ENCODE measurements at places on chromosomes 6 and 20.

DNA sequence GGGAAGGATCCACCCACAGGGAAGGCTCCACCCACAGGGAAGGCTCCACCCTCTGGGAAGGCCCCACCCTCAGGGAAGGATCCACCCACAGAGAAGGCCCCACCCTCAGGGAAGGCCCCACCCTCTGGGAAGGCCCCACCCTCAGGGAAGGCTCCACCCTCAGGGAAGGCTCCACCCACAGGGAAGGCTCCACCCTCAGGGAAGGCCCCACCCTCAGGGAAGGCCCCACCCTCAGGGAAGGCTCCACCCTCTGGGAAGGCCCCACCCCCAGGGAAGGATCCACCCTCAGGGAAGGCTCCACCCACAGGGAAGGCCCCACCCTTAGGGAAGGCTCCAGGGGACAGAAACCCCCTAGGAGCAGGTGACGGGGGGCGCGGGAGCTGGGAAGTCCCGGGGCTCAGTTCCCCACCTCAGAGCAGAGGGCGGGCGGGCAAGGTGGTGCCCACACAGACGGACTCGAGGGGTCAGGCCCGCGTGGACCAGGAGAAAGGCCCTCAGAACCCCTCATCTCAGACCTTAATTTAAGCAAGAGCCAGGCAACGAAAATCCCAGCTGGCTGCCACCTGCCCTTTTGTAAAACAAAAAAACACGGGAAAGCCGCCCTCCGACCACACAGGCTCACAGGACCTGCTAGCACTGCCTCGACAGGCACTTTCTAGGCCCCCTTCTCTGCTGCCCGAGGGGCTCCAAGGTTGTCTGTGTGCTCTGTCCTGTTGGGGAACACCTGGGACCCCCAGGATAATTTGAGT is 39.7 kb downstream of the KCNQ2 start:
- DNase-seq: no peak

DNA sequence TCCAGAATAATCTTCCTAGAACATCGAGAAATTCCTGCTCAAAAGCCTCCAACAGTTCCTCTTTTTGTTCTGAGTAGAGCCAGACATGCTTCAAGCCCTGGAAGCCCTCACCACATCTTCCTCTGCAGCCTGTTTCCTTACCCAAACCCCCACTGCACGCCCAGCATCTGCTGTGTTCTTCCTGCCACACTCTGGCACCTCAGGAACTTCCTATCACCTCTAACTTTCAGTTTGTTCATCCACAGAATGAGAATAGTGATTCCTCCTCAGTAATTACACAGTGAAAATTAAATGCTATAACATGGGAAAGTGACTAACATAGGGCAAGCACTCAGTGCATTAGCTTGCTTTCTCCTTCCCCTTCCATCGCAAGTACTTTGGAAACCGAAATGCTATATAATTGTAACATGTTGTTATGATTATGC is 26.3 kb downstream of the C6orf89 start:
- no peak for DNase-seq

DNA sequence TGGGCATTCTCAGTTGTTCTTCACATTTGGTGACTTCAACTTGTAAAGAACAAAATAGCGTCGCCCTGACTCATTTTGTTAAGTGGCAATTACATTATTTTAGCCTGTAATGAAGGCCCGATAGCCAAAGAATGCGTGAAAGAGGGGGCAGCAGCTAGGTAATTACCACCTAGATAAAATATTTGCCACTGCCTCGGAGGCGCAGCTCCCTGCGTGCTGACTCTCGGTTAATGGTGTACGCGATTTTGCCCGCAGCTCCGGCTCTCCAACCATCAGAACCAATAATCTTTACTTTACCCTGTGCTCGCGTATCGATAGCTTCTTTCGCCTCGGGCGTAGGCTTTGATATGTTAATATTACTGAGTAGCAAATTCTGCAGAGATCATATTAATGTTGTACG is 8.7 kb downstream of the TFAP2D start:
- no peak for DNase-seq

- no peak for DNase-seq
Observed at GRCh38 chr20:45346291-45346718, 1.9 kb downstream of the SDC4 start.

GRCh38 chr6:79922018-79922417 is 25.3 kb downstream of the ELOVL4 start:
- no peak for DNase-seq

DNA sequence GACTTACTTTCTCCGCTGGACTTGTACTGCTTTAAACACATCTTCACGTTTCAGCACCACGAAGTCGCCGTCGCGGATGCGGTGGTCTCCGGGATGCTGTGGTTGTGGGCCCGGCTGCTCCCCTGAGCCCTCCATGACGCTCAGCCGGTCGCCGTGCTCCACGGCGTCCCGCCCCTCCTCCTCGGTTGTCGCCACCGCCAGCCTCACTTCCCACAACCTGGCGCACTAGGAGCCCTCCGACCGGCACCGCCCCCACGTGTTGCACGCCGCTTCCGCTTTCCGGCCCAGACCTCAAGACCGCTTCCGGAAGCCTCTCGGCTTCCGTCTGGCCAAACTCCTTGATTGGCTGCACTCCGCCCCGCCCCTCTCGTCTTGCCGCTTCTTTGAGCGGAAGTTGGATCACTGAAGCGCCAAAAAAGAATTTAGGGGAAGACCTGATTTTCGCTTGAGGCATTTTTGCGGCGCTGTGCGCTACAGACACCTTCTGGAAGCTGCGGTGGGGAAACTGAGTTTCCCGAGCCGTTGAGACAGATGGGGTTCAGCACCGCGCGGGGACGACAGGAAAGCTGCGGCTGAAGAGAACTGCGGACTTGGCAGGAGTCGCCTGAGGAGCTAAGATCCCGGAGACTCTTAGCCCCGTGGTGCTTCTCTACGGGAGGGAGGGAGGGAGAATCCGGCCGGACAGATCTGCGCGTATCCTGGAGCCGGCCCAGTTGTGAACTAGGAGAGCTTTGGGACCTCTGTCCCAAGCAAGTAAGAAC is at the start of the genes MCM8 and TRMT6:
Gene MCM8 (plus strand): TSS at position 382 of the 761 bp plus-strand sequence. CDS start 1,364 bp downstream, outside the sequence.
Gene TRMT6 (minus strand): TSS at position 263 of the 761 bp plus-strand sequence. CDS start 128 bp downstream, at position 135.
- peak; percentile 72 for DNase-seq

- DNase-seq: no peak
Observed at GRCh38 chr6:28368522-28368921, 18.8 kb downstream of the ZKSCAN3 start.

- no peak for DNase-seq
Observed at GRCh38 chr6:138377844-138378243, at the start of gene SMIM28. TSS of gene SMIM28 (plus strand) at chr6:138377905. CDS start at chr6:138378073, 168 bp downstream.

- no peak for DNase-seq
Observed at GRCh38 chr6:2477250-2477649, 231.8 kb upstream of the GMDS start.

DNA sequence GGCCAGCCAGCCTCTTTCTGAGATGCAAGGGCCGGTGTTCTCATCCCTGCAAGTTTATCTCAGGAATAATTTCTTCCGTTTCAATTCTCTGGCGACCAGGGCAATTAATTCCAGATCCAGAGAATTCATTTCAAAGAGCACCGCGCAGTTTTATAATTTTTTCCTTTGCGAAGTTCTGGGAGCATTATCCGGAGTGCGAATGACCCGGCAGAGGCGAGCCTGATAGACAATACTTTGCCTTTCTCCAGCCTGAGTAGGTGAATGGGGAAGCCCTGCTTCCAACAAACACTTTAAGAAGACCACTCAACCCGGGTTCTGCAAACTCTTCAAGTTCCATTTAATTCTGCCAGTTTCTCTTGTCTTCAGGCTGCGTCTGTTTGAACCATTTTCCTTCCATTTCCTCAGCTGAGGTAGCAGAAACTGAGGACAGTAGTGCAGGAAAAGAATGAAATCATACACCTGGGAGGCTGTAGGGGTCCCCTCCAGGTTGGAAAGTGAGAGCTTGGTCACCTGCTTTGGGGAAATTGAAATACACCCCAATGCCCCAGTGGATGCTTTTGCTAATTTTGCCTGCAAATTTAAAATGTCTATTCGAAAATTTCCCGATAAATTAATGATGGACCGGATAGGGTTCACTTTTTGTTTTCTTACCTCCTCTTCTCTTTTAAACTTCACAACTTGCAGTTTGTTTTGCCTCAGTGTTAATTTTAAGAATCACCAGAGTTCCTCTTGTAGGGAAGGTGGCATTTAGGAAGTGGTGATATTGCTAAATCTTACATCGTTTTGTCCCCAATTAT is 1.1 kb downstream of the VGLL2 start:
- DNase-seq: no peak

DNA sequence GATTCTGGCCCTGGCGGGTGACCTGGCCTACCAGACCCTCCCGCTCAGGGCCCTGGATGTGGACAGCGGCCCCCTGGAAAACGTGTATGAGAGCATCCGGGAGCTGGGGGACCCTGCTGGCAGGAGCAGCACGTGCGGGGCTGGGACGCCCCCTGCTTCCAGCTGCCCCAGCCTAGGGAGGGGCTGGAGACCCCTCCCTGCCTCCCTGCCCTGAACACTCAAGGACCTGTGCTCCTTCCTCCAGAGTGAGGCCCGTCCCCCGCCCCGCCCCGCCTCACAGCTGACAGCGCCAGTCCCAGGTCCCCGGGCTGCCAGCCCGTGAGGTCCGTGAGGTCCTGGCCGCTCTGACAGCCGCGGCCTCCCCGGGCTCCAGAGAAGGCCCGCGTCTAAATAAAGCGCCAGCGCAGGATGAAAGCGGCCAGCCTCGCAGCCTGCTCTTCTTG is 868 bp upstream of the SLC2A4RG start:
- peak; percentile 28 for DNase-seq

GRCh38 chr6:29764422-29765196 is 41.4 kb downstream of the HLA-F start:
- no peak for DNase-seq

DNA sequence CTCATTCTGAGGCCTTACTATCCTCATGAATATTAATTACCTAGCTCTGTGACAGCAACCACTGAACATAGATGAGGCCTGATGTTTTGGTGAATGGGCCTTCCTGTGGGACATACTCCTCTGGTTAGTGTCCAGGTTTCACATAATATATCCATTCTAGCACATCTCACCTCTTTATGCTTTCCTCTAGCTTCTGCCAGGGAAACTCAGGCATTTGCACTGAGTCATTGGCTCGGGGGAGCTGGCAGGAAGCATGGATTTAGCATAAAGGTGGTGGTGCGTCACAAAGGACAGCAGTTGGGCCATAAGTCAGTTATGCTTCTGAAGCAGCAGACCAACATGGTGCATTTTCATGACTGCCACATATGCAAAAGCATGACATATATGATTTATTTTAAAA is 37.5 kb upstream of the TMEM170B start:
- no peak for DNase-seq

DNA sequence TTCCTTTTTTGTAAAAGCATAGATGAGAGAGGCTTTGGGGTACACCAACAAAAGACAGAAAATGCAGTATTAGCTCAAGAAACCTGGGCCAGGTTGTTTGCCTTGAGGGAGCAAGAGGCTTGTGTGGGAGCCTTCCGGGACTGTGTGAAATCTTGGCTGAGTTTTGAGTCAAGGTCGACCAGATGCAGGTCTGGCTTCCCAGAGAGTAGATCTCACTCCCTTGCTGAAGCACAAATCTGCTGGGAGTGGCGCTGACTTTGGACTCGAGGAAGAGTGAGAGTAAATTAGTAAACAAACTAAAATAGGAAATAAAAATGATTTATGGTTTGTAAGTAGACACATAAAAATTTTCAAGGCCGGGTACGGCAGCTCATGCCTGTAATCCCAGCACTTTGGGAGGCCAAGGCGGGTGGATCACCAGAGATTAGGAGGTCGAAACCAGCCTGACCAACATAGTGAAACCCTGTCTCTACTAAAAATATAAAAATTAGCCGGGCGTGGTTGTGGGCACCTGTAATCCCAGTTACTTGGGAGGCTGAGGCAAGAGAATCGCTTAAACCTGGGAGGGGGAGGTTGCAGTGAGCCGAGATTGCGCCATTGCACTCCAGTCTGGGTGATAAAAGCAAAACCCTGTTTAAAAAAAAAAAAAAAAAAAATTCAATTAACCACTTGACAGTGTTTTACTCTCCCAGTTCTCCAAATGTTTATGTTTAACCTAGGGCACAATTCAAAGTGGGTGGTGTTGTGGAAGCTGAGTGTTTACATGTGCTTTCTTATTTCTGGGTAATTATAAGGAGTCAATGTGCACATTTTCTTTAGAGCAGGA is 27.7 kb upstream of the EDN1 start:
- no peak for DNase-seq

- no peak for DNase-seq
Observed at GRCh38 chr6:111080698-111081097, 6.6 kb upstream of the SLC16A10 start.

- DNase-seq: no peak
Observed at GRCh38 chr6:168648240-168649125, 207.5 kb downstream of the SMOC2 start.

DNA sequence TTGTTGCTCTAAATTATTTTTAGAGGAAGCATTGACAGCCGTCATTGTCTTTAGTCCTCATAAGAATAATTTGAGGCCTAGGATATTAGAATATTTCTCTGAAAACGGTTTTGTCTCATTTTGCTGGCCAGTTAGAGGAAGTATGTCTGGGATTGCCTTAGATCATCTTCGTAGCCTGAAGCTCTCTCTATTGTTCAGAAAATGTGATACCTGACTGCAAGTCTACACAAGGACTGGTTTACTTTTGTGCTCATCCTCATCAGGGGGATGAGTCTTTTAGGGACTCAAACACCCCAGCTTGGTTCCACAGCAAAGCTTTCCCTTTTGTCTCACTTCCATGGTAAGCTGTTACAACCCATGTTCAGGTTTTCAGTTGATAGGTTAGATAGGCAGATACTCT is 141.8 kb downstream of the FARS2 start:
- no peak for DNase-seq

GRCh38 chr6:161270116-161270515 is 3.7 kb downstream of the AGPAT4 start:
- no peak for DNase-seq

- no peak for DNase-seq
Observed at GRCh38 chr20:53149148-53149889, 177.2 kb downstream of the TSHZ2 start.

DNA sequence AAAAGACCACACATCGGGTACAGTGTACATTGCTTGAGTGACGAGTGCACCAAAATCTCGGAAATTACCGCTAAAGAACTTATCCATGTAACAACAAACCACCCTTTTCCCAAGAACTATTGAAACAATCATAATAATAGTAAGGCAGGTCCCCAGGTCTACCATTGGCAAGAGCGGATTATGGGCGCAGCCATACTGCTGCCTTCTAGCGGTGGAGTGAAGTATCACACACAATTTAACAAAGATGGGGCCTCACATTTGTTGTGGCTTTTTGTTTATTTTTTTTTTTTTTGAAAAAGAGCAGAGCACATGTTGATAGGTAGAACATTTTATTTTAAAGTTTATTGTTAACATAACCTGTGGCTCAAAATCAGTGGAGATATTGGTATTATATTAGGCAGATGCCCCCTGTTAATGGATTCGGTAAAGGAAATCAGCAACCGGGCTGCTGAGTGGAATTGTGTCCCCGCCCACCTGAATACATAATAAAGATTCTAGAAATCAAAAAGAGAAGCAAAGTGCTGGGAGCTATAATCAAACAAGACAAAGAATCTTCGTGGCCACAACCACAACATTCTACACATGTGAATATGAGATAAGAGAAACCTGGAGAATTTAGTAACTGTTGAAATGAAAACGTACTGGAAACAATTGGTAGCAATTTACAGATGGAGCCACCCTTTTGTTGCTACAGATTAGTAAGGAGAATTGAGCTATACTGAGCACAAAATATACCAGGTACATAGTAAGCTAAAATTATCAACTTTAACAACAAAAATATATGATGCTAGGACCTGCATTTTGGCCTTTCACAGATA is 94.2 kb upstream of the EXOC2 start:
- no peak for DNase-seq

- no peak for DNase-seq
Observed at GRCh38 chr6:7171733-7172132, 64.0 kb downstream of the RREB1 start.

Measured in left renal cortex interstitium (tissue), 4 donors.